ENCODE measurements at places on chromosomes 2 and 18.

DNA sequence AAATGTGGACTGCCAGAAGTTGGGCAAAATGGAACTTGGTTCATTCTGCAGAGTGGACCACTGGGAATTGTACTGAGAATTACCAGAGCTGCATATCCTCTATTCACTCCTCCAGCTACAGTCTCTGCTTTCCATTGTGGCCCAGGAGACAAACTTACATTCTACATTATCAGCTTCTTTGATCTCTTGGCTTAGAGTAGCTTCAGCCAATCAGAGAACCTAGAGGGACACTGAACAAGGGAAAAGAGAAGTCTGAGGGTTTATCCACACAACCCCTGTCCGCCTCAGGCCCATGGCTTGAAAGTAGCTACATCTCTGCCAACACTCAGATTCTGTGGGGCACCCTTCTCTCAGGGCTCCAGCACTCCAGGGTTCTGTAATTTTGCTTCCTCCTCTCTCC is 251.1 kb downstream of the TRIB2 start:
- no peak for DNase-seq

- no peak for DNase-seq
Measured at GRCh38 chr2:30024281-30024680, 102.9 kb upstream of the ALK start.

DNA sequence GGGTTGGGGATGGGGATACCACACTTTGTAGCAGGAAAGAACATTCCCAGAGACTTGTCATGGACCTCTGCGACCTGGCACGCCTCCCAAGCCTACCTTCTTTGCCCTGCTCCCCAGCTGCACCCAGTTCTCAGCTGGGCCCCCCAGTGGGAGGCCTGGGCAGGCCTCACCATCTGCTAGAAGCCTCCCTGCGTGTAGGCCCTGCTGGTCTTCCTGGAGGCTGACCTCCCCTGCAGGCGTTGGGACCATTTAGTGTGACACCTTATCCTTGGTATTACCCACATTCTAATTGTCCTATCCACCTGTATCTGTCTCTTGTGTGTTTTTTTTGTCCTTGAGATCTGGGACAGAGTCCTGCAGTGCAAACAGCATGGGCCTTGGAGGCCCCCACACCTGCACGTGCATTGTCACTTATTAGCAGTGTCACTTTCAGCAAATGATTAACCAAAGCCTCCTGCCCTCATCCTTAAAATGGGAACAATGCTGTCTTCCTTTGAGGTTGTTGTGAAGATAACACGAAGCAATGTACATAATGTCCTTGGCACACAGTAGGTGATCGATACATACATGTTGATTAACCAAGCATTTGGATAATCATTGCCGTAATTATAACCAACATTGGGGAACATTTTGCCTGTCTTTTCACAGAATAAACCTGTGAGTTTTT is 77.2 kb downstream of the LIPG start:
- no peak for DNase-seq

DNA sequence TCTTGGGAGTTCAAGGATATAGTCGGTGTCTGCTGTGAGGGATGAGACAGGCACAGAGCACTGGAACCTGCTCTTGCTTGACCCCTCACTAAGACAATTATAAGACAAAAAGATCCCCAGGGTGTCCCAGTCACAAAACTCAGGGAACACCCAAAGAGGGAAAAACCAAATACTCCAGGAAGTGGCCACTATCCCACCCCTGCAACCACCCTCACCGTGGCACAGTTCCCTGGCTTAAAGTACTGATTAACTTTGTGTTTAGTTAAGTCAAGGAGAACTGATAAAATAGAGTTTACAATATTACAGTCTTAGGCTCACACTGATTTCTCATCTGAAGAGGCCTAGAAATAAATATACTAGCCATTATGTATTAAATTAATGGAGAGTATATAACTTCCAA is 13.5 kb downstream of the IL36B start:
- no peak for DNase-seq

DNA sequence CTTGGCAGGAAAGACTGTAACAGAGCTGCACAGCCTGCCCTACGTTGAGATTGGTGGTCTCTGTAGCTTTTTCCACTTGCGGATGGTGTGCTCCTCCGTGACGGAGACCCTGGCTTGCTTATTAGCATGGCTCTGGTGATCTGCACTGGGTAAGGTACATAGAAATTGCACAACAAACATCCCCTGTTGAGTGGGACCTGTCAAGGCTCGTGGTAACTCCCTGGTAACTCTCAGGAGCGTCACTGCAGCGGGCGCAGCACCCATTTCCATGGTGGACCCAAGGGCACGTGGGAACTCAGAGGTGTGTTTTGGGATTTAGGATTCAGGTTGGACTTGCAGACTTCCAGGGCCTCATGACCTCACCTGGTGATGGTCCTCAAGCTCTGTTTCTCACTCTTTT is 1.1 kb downstream of the TRAF3IP1 start:
- no peak for DNase-seq

- DNase-seq = no peak
Measured at GRCh38 chr2:68501768-68502167, 34.4 kb downstream of the APLF start.

DNA sequence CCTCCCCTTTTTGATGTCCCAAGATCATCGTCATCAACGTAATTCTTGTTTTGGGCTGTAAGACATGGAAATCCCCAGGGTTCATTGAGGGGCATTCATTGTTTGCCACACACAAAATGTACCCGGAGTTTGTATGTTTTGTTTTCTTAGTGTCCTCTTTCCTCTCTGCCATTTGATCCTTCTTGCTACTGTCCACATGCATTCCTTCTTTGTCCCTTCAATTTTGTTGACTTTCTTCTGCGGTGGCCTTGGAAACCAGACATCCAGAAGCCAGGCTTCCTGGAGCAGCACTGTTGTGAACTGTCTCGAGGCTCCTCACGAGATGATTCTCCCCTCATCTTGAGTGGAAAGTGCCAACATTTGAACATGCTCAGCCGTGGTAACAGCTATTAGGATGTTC is 24.8 kb downstream of the IGFBP2 start:
- no peak for DNase-seq

GRCh38 chr18:49562481-49563129 is 748 bp downstream of the LIPG start:
- peak; percentile 45 for DNase-seq

GRCh38 chr18:70072678-70073077 is 125.0 kb upstream of the CD226 start:
- DNase-seq = peak; percentile 47

DNA sequence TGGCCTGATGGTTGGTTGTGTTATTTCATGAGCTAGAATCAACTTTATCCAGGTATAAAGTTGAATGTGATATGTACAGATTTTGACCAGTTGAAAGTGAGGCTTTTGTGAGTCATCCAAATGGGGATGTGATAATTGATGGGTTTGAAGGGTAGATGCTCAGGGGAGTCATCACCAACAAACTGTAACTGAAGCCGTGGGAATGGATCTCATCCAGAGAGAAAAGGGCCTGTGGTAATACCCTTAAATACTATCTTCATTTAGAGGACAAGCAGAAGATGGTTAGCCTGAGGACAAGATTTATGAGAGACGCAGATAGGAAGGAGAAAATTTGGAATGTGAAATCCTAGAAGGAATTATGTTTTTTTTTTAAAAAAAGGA is 90.5 kb upstream of the MYO3B start:
- DNase-seq = no peak

GRCh38 chr2:234395891-234396420 is 100.9 kb downstream of the ARL4C start:
- DNase-seq = no peak

GRCh38 chr2:4140281-4140970 is 437.1 kb downstream of the DCDC2C start:
- no peak for DNase-seq

DNA sequence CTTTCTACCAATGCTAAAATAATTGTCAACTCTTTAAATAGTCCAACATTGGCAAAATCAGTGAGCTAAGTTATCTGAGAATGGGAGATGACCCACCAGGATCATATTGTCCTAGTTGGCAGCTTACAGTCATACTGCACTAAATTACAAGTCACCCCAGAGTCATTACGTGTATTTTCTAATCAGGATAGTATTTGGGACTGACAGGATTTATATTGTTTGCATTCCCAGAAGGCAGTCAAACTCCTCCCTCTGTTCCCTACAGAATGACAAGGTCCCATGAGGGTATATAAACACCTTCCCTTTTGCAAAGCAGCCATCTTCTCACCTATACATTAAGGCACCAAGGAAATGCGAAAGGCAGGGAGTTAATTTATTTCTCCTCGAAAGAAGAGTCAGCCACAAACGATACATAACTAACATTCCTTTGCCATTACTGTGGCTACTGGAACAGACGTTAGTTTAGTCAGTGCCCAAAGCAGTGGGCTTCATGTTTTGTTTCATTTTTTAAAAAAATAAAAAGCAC is 125.3 kb downstream of the ANTXR1 start:
- DNase-seq = peak; percentile 77

- DNase-seq = no peak
Measured at GRCh38 chr2:236136538-236136937, 31.6 kb downstream of the GBX2 start.

GRCh38 chr2:207334624-207335371 is 169.1 kb upstream of the KLF7 start:
- peak; percentile 96 for DNase-seq

DNA sequence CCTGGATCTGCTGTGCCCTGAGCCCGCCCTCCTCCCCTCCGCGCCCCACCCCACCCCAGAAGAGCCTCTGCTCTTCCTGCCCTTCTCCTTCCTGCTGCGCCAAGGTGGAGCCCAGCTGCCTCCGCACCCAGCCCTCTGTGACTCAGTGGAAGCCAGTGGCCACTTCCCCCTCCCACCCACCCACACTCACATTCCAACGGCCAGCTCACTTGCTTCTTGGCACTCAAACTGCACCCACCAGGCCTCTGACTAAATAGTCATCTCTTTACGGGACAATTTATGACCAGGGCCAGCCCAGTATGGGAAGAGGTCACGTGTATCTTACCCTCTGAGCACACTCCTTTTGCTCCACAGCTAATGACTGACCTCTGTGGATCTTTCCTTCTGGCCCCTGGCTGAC is 150.4 kb upstream of the SLC1A4 start:
- DNase-seq = peak; percentile 82

GRCh38 chr2:1253629-1254028 is 159.6 kb upstream of the TPO start:
- no peak for DNase-seq

DNA sequence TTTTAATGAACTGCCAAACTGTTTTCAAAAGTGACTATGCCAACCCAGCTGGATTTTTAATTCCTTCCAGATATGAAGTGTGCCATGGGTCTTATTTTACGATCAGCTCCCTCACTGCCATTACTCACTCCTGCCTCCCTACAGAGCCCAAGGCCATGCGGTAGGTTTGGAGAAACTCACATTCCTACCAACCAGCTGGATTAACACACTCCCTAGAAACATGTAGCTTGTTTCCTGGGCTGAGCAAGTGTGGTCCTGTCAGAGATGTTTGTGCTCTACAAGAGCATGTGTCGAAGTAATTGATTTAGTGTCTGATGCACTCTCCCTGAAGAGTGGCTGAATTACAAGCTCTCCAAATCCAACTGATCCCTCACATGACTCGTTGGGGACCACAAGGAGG is 82.5 kb downstream of the SPP2 start:
- DNase-seq = peak; percentile 9

- DNase-seq = no peak
Measured at GRCh38 chr2:191957996-191958860, 111.3 kb upstream of the CAVIN2 start.

- no peak for DNase-seq
Measured at GRCh38 chr2:96945014-96945413, 41.4 kb downstream of the FAM178B start.

DNA sequence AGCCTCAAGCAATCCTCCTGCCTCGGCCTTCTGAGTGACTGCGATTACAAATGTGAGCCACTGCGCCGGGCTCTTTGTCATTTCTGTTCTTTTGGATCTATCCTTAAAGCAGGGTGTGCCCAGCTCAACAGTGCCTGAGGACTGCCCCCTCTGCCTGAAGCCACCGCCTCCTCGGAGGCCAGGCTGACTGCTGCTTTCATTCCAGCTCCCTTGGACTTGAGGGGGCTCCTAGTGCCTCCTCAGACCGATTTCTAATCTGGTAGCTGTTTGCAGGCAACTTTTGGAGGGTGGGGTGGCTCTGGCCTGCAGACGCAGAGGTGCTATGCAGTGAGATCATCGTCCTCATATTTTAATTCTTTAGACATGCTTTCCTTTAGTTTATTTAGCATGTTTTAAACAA is 35.9 kb upstream of the KLF11 start:
- DNase-seq = peak; percentile 28

- no peak for DNase-seq
Measured at GRCh38 chr2:222218786-222219185, 80.0 kb downstream of the PAX3 start.

- DNase-seq = no peak
Measured at GRCh38 chr2:235510318-235510717, 16.5 kb downstream of the AGAP1 start.

GRCh38 chr2:20617892-20618467 is 32.9 kb downstream of the HS1BP3 start:
- DNase-seq = peak; percentile 97

GRCh38 chr2:115763601-115764000 is 1321.2 kb downstream of the DPP10 start:
- no peak for DNase-seq

DNA sequence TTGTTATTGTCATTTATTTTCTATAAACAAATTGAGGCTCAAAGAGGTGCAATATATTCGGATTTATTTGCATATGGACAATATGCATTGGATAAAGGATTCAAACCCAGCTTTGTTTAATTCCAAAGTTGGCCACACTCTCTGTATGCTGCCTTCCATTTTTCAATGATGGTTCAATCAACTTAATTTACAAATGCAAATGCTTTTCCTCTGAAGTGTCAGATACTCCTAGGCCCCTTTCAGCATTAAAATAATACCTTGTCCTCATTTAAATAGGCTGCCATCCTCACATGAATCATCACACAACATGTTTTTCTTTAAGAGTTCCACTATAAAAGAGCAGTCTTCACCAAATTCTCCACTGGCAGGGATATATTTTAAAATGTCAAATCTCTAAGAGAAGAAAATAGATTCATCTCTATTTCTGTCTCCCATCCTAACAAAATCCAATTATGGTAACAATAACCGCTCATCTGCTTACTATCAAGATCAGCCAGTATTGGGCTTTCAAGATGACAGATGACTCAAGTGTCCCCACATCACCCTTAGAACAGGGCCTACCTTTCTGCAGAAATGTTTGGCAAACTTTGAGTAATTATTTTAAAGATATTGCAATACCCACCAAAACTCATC is 114.8 kb downstream of the SCG2 start:
- DNase-seq = peak; percentile 44

GRCh38 chr2:141554810-141555209 is 576.0 kb downstream of the LRP1B start:
- DNase-seq = peak; percentile 68

- DNase-seq = no peak
Measured at GRCh38 chr2:138711812-138712211, 68.4 kb downstream of the NXPH2 start.

DNA sequence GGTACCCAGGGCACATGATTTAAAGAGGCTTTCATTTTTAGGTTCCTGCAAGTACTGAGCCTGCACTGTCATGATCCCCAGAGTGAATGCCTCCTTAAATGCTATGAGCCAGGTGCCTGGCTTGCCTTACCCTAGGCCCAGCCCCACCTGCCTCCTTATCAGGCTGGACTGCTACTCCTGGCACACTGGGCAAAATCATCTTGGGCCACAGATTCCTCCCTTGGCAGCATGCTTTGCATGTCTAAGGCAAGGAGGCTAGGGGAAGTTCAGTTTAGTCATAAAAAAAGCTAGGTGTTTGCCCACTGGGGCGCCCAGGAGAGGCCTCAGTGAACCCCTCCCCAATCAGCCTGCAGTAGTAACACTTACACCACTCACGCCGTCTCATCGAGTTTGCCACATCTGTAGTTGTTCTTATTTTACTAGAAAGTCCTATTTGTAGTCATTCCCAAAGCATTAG is 45.1 kb downstream of the LBH start:
- no peak for DNase-seq
